ENCODE measurements at places on chromosomes 1 and 21.

DNA sequence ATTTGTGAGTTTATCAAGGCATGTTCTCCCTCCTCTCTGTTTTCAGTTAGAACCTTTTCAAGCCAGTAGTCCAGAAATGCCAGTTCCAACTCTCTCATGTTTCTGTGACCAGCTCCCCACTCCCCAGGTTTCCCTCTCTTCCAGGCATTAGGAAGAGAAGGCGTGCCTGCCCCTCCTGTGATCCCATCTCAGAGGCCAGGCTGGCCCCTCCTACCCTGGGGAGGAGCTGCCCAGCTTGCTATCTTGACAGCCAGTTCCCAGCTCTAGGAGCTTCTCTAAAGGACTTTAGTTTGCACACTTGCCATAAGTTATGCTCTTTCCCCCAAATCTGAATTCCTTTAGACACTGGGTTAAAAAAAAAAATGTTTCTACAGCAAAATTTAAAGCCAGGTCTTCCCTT is 8.9 kb downstream of the HYI start:
- DNase-seq, result no peak

GRCh38 chr1:99647490-99647889 is 1.6 kb downstream of the PALMD start:
- peak; percentile 89 for DNase-seq

GRCh38 chr1:39344394-39345154 is 140.1 kb downstream of the MACF1 start:
- DNase-seq, result peak; percentile 43

GRCh38 chr1:180158149-180159147 is 3.8 kb downstream of the QSOX1 start:
- DNase-seq, result no peak

- DNase-seq, result peak; percentile 10
Measured at GRCh38 chr1:240621249-240621648, 9.3 kb upstream of the GREM2 start.

DNA sequence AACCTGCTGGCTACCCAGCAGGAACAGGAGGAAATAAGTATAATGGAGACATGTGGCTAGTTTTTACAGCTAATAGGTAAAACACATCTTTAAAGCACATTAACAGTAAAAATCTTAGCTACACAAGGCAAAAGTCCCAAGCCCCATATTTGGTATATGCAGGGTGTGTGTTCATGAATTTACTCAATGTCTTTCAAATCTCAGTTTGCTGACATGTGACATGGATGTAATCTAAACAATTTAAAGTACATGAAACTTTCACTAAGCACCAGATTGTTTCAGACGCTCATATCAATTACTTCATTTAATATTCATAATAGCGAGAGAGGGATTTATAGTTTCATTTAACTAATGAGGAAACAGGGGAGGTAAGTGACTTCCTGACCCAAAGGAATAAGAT is 3.9 kb downstream of the TACSTD2 start:
- DNase-seq, result no peak

DNA sequence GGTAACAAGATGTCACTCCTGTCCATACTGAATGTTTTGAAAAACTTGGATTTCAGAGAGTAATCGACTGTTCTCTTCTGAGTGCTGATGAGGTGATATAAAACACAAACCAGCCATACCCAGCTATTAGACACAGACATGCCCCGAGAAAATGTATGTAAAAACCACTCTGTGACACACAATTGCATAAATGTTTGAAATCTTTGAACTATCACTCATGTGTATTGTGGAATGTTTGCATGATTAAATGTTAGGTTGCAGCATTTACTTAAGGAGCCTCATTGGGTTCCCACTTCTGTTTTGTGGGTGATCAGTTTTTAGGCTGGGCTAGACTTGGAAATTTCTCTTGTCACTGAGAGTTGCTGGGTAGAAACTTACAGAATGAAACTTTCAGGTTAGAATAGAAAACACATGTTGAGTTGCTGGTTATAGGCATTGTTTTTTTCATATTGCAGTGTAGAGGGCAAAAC is 270.4 kb upstream of the B3GALT2 start:
- DNase-seq, result no peak

DNA sequence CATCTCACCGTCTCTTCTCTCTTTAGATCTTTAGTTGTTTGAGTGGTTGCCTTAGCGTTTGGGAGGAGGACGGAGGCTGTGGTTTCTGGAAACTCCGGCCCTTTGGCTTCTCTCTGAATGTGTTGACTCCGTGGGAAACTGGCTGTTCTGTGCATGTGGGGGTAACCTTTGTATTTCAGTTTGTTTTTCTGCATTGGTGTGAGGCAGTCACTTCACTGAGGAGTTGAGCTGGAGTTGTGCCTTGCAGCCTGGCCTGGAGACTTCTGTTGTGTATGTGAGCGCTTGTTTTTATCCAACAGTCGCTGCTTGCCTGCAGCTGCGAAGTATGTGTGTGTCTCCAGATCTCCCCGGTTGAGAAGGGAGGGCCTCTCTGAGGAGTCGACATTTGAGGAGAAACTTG is 33.6 kb downstream of the CLDN14 start:
- DNase-seq, result no peak

DNA sequence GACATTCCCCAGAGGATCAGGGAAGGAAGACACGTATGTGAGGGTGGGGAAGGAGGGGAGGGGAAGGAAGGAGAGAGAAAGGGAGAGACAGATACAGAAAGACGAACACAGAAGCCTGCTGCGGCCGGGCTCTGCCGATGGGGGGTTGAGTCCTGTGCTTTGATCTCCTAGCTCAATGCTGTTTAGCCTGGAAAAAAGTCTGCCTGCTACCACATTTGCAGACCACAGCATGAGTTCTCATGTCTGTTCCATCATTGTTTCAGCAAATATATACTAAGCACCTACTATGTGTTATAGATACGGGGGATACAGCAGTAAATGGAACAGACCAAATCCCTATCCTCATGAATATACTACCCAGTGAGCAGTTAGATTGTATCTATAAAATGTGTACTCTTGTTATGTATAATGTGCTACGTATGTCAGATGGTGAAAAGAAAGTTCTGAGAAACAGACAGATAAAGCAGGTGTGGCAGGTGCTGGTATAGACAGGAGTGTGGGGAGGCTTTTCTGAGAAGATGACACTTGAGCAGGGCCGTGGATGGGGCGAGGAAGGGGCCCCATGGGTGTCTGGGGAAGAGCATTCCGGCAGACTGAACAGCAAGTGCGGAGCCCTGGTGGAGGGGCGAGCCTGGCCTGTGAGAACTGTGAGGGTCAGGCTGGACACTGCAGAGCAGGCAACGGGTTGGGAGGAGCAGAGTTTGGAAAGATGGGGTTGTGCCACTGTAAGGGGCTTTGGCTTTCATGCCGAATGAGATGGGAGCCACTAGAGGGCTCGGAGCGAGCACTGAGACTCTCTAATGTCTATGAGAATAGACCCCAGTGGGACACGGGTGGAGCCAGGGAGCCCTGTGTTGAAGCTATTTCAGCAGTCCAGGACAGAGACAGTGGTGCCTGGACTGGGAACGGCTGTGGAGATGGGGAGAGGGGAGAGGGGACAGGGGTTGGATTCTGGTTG is 34.1 kb downstream of the KIAA1614 start:
- DNase-seq, result no peak
